ENCODE measurements at places on chromosomes 12 and 14. TPM values are rescaled to one million over a fixed set of nuclear protein-coding genes. Genes with fewer than 3 reads are reported as not detected.

GRCh38 chr12:115756271-115756670 lies 521.2 kb downstream of the MED13L start:
- H3K27ac ChIP-seq: no peak overlapping the region
- no peaks in the 10 kb centered on the region for H3K36me3 ChIP-seq

GRCh38 chr14:68598621-68599447 lies 194.0 kb downstream of the ZFP36L1 start:
- no peaks in the 10 kb centered on the region for H3K36me3 ChIP-seq
- H3K4me3 ChIP-seq: no peak overlapping the region
- no peak overlapping the region for H3K27ac ChIP-seq
- DNase-seq: no peak
- H3K4me1 ChIP-seq: peaks cover 11% of the 10 kb centered on the region

AP5M1 gene
- 44.2 TPM for total RNA-seq

MARK3 gene
- 86.9 TPM for total RNA-seq

SMCO3 gene
- total RNA-seq: not detected

Measured in naive thymus-derived CD4-positive, alpha-beta T cell (primary cell).